Muscle of leg (tissue), 16 donors: ENCODE measurements at places on chromosomes 11 and 22. TPM values are rescaled to one million over a fixed set of nuclear protein-coding genes. Genes with fewer than 3 reads are reported as not detected.

KRTAP5-11 gene
- total RNA-seq = not detected

SEC14L6 gene
- 0.35 TPM for total RNA-seq

ZNRD2 gene
- 24.4 TPM for total RNA-seq

GRCh38 chr22:48900626-48901025 lies 927.0 kb downstream of the BRD1 start:
- H3K4me3 ChIP-seq = no peak overlapping the region
- no peak overlapping the region for H3K27ac ChIP-seq
- peaks cover 1% of the 10 kb centered on the region for H3K27me3 ChIP-seq

DNA sequence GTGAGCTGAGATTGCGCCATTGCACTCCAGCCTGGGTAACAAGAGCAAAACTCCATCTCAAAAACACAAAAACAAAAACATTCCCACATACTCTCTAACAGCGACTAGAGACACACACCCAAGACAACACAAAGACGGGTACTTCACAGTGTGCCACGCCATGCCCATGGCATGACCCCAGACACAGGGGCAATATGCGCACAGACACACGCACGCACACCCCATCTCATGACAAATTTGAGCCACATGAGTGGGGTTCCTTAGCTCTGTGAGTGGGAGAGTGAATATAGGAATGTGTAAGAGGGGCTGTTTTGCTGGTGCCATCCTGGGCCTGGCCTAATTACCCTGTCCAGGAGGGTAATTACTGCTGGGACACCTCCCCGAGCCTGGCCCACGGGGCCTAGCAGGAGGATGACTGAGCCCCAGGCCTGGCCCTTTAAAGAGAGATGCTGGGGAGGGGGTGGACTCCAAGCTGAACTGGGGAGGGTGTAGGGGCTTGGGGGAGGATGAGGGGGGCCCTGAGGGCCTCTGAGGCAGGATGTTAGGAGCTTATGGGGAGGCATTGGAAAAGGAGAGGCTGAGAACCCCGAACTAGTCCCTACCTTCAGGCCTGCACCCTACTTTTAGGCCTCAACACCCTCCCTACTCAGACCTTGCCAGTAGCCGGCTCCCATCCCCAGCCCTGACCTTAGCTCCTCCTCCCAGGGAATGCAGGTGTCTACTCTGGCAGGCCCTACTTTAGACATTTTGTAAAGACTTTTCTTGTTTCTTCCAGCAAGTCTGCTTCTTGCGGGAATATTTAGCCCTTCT lies 1.5 kb downstream of the LTBP3 start:
- H3K4me1 ChIP-seq = peaks cover 66% of the 10 kb centered on the region
- DNase-seq = no peak
- no peaks in the 10 kb centered on the region for H3K27me3 ChIP-seq
- peak overlapping the region; percentile 69 for H3K4me3 ChIP-seq

CARNS1 gene
- 29.2 TPM for total RNA-seq

MRGPRE gene
- not detected for total RNA-seq

DDT gene
- total RNA-seq = 70.3 TPM

DNA sequence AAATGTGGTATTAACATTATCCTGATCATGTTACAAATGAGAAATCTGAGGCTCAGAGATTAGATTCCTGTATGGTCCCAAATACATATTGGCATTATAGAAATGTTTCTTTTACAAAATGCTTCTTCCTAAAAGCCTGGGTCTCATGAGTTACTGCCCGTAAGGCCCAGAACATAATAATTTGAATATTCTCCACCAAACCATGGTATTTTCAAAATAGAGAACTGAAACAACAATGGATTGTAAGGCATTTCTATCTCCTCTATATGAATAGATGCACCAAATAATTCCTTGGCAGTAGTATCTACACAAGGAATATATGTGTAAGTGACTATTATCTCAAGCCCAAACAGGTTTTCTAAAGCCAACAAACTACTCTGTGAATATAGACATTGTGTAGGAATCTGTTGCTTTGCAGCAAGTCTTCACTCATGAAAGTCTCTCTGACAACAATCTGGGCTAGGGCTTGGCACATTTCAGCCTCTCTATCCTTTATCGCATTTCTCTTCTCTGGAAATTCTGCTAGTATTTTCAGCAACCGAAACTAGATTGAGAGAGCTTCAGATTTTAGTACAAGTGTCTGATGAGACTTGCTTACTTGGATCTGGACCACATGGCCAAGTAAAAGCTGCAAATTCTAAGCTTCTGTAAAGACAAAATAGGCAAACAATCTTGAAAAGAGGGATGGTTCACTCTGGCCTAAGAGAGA lies 112.8 kb upstream of the ARHGAP20 start:
- H3K4me3 ChIP-seq = no peak overlapping the region
- DNase-seq = no peak

- peaks cover 18% of the 10 kb centered on the region for H3K4me1 ChIP-seq
- no peak for DNase-seq
- peaks cover 48% of the 10 kb centered on the region for H3K36me3 ChIP-seq
- H3K27me3 ChIP-seq = no peaks in the 10 kb centered on the region
- H3K27ac ChIP-seq = no peak overlapping the region
Observed at GRCh38 chr11:119055901-119056300, 1.1 kb downstream of the HYOU1 start.

DNA sequence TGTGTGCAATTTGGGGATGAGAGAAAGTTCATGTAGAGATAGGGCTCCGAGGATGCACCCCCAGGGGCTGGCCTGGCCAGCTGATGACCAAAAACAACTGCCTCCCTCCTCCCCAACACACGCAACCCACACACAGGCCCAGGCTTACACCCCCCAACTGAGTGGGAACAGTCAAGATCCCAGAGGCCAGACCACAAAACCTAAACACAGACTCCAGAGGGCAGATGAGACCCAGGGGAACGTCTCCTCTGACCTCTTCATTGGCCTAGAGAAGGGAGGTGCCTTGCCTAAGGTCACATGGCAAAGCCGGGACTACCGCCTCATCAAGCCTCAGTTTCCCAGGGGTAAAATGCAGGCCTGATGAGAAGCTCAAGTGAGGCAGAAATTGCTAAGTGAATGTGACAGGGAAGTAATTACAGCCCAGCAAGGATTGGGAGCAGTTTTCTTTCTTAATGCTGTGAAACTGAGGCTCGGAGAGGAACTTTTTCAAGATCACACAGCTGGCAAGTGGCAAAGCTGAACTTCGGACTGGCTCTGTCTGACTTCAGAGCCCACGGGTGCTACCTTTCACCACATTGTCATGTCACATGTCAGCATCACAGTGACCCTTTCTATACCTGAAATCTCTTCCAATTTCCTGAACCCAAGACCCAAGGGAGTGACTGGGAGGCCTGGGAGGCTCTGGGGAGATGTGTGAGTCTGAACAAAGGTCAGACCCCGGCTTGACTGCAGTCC lies 69.9 kb upstream of the WNT11 start:
- no peak overlapping the region for H3K27ac ChIP-seq
- H3K36me3 ChIP-seq = no peaks in the 10 kb centered on the region
- no peak overlapping the region for H3K4me3 ChIP-seq
- H3K4me1 ChIP-seq = peaks cover 1% of the 10 kb centered on the region
- no peak for DNase-seq
- H3K27me3 ChIP-seq = no peaks in the 10 kb centered on the region

DNA sequence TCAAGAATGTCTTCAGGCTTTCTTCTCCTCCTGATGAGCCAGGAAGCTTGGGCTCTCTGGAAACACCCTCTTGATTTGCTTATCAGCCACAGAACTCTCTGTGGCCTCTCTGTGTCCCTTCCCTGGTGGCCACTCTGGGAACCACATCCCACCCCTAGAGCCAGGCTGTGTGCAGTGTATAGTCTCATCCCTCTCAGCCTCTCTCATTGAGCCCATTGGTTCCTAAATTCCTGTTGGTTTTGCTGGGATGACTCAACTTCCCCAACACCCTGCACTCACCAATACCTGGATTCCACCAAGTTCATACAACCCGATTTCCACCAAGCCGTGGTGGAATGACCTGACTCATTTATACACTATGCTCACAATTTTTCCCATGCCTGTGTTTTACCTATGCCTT lies 5.2 kb downstream of the IRAG1 start:
- H3K4me1 ChIP-seq = peaks cover 12% of the 10 kb centered on the region
- H3K27ac ChIP-seq = no peak overlapping the region
- no peaks in the 10 kb centered on the region for H3K36me3 ChIP-seq
- no peak overlapping the region for H3K4me3 ChIP-seq
- no peaks in the 10 kb centered on the region for H3K27me3 ChIP-seq

GRCh38 chr11:112878033-112878601 lies 83.1 kb upstream of the NCAM1 start:
- H3K4me1 ChIP-seq = peaks cover 19% of the 10 kb centered on the region
- no peak overlapping the region for H3K4me3 ChIP-seq
- H3K27me3 ChIP-seq = no peaks in the 10 kb centered on the region
- peak overlapping the region; percentile 48 for H3K27ac ChIP-seq
- DNase-seq = peak; percentile 88

SLC37A4 gene
- 5.7 TPM for total RNA-seq

- no peaks in the 10 kb centered on the region for H3K4me1 ChIP-seq
- H3K4me3 ChIP-seq = no peak overlapping the region
- no peaks in the 10 kb centered on the region for H3K27me3 ChIP-seq
- H3K36me3 ChIP-seq = no peaks in the 10 kb centered on the region
- DNase-seq = peak; percentile 27
- H3K27ac ChIP-seq = no peak overlapping the region
Observed at GRCh38 chr11:105407101-105407500, 202.8 kb upstream of the GRIA4 start.

DNA sequence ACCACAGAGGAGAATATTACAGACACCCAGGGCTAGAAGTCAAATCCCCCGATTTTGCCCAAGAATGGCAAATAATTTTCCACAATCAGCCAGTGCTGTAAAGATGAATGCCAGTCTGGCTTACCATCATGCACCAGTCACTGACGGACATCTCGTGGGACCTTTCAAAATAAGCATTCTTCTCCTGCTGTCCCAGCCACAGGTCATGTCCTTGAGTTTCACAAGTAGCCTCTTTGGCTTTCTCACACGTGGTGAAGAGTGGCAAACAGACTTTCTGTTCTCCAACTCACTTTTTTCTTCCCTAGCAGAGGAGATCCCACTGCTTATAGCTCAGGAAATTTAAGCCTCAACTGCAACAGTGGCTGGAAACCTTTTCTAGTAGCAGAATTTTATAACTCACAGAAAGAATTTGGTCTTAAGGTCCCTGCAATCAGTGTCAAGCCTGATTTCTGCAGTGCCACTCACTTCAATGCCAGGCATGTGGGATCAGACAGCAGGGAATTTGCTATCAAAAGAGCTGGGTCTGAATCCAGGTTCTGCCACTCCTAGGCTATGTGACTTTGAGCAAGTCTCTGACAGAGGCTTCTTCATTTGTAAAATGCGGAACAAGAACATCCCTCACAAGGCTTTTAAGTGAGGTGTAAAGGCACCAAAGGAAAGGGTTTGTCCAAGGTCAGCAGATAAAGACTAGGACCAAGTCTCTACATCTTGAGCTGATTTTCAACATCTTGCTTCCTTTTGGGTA lies 3.6 kb downstream of the PIK3IP1 start:
- H3K4me3 ChIP-seq = no peak overlapping the region
- H3K27me3 ChIP-seq = peaks cover 12% of the 10 kb centered on the region
- H3K36me3 ChIP-seq = no peaks in the 10 kb centered on the region
- no peak for DNase-seq
- H3K27ac ChIP-seq = no peak overlapping the region

DNA sequence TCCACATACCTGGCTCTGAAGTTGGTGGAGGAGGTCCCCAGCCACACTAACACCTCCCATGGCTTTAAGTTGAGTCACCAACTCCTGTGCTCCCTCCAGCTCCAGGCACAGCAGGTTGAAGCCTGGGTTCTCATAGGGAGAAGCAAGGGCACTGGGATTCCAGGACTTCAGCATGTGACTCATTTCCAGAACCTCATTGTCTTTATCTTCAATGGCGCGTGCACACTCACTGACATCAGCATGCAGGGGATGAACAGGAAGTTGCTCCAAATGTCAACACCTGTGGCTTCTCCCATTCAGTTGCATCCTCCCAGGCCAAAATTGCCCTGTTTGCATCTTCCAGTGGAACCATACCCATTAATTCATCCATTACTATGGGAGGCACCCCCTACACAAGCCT lies 5.8 kb upstream of the UBQLNL start:
- H3K4me3 ChIP-seq = no peak overlapping the region
- DNase-seq = no peak
- H3K27me3 ChIP-seq = no peaks in the 10 kb centered on the region
- H3K4me1 ChIP-seq = no peaks in the 10 kb centered on the region

- no peak overlapping the region for H3K27ac ChIP-seq
- H3K4me3 ChIP-seq = no peak overlapping the region
- H3K36me3 ChIP-seq = peaks cover 82% of the 10 kb centered on the region
- no peaks in the 10 kb centered on the region for H3K27me3 ChIP-seq
- DNase-seq = no peak
- no peaks in the 10 kb centered on the region for H3K4me1 ChIP-seq
Observed at GRCh38 chr11:34149786-34150185, 44.4 kb downstream of the NAT10 start.

OR52E8 gene
- total RNA-seq = not detected

GRCh38 chr11:71163371-71163770 lies 89.0 kb downstream of the SHANK2 start:
- H3K4me1 ChIP-seq = no peaks in the 10 kb centered on the region
- H3K4me3 ChIP-seq = no peak overlapping the region
- no peak for DNase-seq
- no peaks in the 10 kb centered on the region for H3K36me3 ChIP-seq

DNA sequence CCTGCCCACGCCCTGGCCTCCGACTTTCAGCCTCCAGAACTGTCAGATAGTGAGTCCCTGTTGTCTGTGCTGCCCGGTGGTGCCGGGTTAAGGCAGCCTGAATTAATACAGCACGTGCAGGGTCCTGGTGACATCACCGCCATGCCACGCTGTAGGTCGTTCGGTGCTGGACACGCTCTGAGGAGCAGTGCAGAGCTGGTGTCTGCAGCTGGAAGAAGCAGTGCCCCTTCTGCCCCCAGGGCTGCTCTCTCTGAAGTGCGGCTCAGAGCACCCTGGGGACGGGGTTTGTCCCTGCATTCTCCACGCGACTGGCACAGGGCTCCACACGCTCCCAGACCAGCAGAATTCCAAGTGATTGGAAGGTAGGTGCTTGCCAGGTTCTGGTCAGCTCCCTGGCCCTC lies 831.5 kb downstream of the TBC1D22A start:
- no peaks in the 10 kb centered on the region for H3K4me1 ChIP-seq
- no peaks in the 10 kb centered on the region for H3K36me3 ChIP-seq
- no peak overlapping the region for H3K27ac ChIP-seq
- DNase-seq = no peak
- H3K4me3 ChIP-seq = no peak overlapping the region

- H3K27me3 ChIP-seq = no peaks in the 10 kb centered on the region
- no peak overlapping the region for H3K4me3 ChIP-seq
- peak overlapping the region; percentile 93 for H3K27ac ChIP-seq
- peaks cover 89% of the 10 kb centered on the region for H3K4me1 ChIP-seq
- no peak for DNase-seq
Observed at GRCh38 chr22:19996694-19997384, 19.8 kb downstream of the ARVCF start.

- H3K36me3 ChIP-seq = no peaks in the 10 kb centered on the region
- no peaks in the 10 kb centered on the region for H3K27me3 ChIP-seq
- no peak for DNase-seq
- peak overlapping the region; percentile 45 for H3K27ac ChIP-seq
- no peak overlapping the region for H3K4me3 ChIP-seq
Observed at GRCh38 chr11:122165607-122166371, 49.8 kb upstream of the BLID start.
